ENCODE measurements at places on chromosomes 2 and 18.
A peak's percentile ranks its signal among the peaks of the same experiment; 100 is the strongest.

- DNase-seq = no peak
Measured at GRCh38 chr2:187575751-187576067, 21.5 kb upstream of the TFPI start.

DNA sequence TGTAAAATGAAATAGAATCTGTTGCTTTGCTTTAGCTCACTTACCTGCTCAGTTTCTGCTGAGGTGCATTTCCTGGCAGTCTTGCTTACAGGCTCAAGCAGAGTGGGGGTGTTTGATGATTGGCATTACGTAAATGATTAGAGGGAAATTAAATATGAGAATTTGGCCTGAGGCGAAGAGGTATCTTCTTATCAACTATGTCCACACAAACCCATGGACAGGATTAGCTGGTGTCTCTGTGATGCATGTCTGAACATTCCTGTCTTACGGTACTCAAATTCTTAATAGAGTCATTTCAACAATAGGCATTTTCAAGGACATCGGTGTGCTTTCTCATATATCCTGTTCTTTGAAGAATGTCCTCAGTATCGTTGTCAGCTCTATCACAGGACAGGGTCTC, 102.1 kb downstream of the PRPF40A start:
- DNase-seq = no peak

- DNase-seq = no peak
Measured at GRCh38 chr2:65153515-65153914, 23.6 kb upstream of the RAB1A start.

DNA sequence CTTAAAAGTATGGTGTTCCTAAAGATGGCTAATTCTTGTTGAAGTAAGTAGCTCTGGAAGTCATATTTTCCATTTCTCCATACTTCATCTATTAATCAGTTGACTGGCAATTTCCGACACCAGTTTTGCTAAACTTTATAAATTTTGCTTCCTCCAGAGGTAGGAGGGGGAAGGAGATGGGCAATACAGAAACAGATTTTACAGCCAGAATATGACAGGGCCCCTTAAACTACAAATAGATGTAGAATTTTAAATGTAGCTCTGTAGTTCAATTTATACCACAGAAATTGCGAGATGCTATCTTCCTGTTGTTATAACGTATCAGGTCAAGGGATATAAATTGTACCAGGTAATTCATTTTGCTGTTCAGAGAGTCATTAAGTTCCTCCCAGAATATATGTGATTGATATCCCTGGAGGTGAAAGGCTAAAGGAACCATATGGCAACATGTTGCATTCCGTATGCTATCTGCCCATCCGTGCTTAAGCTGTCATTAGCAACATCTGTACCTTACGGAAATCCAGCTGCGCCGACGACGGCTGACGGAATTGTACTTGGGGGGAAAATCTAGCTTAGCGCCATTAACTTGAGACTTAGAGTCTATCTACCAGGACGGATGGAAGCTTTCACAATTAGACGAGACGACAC, 8.4 kb upstream of the NR4A2 start:
- DNase-seq = no peak

- no peak for DNase-seq
Measured at GRCh38 chr2:101720732-101721131, 23.2 kb downstream of the MAP4K4 start.

DNA sequence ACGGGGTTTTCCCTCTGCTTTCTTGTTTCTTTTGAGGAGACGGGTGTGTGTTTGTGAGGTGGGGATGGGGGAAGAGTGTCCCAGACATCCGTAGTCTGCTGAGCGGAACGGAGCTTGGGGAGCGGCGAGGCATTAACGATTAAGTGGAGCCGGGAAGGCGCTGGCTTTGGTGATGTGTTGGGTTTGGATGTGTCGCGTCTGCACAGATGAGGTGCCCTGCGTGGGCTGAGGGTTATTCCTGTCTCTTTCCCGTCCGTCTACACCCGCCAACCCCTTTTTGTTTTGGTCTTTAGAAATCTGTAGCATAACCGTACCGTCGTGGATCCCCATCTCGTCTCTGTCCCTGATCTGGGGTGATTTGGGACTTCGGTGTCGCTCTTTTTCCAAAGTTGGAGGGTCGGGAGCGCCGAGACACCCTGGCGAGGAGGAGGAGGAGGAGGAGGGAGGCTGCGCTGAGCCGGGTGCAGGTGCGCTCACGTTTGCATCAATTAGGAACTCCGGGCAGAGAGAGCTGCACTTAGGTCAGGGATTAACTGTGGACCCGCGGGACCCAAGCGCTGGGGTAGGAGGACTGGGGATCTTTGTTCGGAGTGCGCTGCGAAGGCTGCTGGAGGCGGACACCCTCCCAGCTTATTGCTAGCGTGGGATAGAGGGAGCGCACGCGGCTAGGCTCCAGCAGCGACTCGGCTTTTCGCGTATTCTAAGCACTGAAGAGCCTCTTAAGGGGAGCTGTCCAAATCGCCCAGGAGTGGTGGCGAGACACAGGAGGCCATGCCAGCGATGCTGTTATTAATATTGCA, 720.3 kb downstream of the DPP10 start:
- DNase-seq = no peak

GRCh38 chr2:201643216-201643890, at the start of gene TMEM237:
TMEM237 (minus strand) TSS chr2:201643503; CDS start chr2:201643400, 103 bp downstream.
- peak; percentile 16 for DNase-seq

DNA sequence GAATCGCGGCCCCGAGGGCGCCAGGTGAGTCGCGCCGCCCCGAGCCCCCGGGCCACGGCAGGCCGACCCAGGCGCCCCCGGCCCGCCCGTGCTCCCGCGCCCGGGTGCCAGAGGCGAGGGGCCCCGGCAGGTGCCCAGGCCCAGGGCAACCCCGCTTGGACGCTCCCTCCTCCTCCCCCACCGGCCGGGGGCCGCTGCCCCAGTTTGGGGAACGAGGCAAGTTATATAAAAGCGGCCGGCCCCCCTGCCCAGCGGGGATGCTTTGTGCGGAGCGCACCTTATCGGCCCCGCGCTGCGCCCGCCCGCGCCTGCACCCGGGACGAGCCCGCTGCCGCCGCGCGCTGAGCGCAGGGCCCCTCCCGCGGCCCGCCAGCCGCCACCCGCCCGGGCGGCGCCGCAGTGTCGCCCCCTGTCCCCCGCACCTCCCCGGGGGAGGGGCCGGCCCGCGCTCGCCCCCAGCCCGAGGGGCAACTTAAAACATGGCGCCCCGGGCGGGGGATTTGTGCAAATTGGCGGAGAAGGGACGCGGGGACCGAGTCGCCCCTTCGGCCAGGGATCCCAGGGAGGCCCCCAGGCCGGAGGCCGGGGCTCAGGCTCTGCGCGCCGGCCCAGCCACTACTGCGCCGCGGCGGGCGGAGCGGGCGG, 639 bp downstream of the EPB41L3 start:
- DNase-seq = no peak

GRCh38 chr2:171785450-171785849, 98.2 kb downstream of the DYNC1I2 start:
- DNase-seq = no peak

- no peak for DNase-seq
Measured at GRCh38 chr2:7745369-7745768, 828.2 kb downstream of the RNF144A start.

- DNase-seq = no peak
Measured at GRCh38 chr2:151928380-151928779, 100.2 kb upstream of the ARL5A start.

DNA sequence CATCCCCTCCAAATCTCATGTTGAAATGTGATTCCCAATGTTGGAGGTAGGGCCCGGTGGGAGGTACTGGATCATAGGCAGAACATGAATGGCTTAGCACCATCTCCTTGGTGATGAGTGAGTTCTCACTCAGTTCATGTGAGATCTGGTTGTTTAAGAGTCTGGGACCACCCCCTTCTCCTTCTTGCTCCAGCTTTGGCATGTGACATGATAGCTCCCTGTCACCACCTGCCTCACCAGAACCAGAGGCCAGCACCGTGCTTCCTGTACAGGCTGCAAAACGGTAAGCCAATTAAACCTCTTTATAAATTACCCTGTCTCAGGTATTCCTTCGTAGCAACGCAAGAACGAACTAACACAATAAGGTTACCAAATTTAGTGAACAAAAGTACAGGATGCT, 95.4 kb downstream of the ZBTB7C start:
- DNase-seq = no peak

DNA sequence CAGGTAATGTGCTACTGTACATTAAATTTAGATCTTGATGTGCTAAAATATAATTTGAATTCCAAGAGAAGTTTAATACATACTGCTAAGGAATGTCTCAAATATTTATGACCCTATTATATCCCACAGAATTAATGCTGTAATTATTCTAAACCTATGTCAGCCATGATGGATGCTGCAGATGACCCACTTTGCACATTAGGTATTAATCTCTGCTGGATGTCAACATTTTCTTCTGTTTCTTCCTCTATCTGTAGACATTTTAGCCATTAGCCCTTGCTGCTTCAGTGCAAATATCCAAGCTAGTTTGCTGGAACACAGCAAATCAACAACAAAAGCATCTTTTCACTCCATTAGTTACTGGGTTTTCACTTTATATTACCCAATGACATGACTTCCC, 164.6 kb downstream of the CDH2 start:
- DNase-seq = no peak

- no peak for DNase-seq
Measured at GRCh38 chr18:677951-678381, 20.5 kb downstream of the TYMS start.

- DNase-seq = no peak
Measured at GRCh38 chr2:32399221-32399620, 42.4 kb downstream of the BIRC6 start.

GRCh38 chr2:215262741-215263362, 49.0 kb upstream of the ATIC start:
- DNase-seq = no peak

DNA sequence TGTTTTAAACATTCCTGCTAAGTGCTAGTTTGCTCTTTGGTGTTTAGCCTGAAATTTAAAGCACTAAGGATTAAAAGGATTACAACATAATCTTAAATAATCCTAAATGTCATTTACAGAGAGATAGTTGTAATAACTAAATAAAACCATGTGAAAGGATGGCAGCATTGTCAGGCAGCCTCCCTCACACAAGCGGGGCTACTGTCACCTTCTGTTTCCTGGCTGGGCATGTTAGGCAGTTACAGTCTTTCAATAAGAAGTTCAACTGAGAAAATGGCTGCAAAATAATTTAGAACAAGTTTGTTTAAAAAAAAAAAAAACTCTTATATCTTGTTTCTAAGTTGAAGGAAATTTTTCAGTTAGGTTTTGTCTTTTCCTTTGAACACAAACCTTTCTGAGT, 124.9 kb downstream of the ARHGAP15 start:
- no peak for DNase-seq

DNA sequence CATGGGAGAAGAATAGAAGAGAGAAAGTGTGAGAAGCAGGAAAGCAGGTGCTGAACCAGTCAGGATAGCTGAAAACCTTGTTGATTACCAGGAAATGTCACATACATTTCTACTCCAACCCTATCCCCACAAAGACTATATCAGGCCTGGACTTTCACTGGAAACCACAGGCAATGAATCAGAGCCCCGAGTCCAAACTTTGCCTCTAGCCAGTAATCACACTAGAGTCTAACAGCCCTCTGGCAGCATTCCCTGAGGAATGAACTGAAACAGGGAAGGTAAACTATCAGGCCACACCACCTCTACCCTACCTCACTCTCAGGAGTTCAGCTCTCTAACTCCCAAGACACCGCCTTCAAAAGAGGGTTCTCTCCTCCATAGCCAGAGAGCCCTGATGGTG, 18.7 kb upstream of the IHH start:
- DNase-seq = no peak

GRCh38 chr2:152552888-152553287, 164.4 kb downstream of the PRPF40A start:
- no peak for DNase-seq

- no peak for DNase-seq
Measured at GRCh38 chr2:185771396-185771795, 32.8 kb downstream of the FSIP2 start.

DNA sequence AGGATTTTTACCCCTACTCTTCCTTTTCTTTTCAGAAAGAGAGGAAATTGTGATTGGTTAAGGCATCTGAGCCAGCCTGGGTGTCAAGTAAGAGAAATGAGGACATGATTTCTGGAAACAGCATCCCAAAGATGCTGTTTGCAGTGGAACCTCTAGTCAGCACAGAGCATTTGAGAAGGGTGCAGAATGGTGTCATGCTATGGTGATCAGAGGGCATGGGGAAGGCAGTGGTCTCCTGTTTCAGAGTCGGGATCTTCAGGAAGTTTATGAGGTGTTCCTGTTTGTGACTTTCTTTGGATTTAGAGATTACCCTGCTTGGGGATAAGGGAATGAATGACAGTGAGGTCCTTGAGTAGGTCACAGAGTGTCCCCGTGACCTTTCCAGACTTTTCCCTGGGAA, 117.5 kb downstream of the LYPD6B start:
- DNase-seq = no peak

GRCh38 chr2:50727636-50728339, 304.1 kb downstream of the NRXN1 start:
- DNase-seq = no peak

GRCh38 chr2:22946553-22946952, 438.4 kb upstream of the KLHL29 start:
- DNase-seq = no peak

GRCh38 chr2:54239427-54239826, 16.6 kb downstream of the TSPYL6 start:
- DNase-seq = no peak

GRCh38 chr18:28175930-28176697, 816 bp downstream of the CDH2 start:
- no peak for DNase-seq

DNA sequence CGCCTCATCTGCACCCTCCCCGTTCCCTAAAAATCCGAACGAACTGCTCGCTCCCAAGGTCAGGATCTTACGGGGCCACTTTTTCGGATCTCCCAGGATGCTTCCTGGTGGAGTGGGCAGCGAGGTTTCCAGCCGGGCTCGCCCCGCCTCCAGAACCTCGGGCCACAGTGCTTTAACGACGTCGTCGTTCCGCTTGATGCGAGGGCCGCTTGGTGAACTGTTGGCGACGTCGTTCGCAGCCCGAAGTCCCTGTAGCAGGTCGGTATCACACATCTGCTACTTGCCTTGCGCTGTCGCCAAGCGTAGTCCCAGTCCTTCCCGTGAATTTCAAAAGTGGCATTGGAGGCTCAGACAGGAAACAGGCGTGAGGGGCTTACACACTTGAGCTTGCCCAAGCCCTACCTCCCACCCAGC, 15.3 kb downstream of the EVX2 start:
- no peak for DNase-seq

DNA sequence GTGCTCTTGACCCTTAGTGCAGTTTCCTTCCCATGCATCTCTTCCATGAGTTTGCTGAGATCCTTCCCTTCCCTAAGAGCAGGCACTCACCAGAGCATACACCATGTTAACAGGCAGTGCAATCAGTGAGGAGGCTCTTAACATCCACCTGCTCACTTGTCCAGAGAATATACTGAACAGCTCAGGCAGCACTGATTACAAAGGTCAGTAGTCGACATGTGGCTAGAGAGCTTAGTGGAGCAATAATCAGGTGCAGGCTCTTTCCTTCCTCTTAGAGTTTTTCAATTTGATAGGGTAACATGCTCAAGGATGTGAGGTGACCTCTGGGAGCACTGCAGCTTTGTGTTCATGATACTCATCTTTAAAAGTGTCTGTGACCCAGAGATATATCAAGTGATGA, 144.1 kb upstream of the SETBP1 start:
- DNase-seq = no peak

Measured in stimulated activated CD8-positive, alpha-beta memory T cell treated with anti-CD3 and anti-CD28 coated beads, Interleukin-15, amount 100 ng/mL, for 1 hour (primary cell).